ENCODE measurements at places on chromosomes 6 and 20.
A peak's percentile ranks its signal among the peaks of the same experiment; 100 is the strongest.

GRCh38 chr6:113597231-113597583 is 259.9 kb upstream of the MARCKS start:
- no peak for DNase-seq

GRCh38 chr6:1609648-1610496 is at the start of gene FOXC1:
Gene FOXC1, plus strand, starts transcription at chr6:1609915. Its CDS starts 531 bp downstream, at chr6:1610446.
- DNase-seq, result peak; percentile 73

DNA sequence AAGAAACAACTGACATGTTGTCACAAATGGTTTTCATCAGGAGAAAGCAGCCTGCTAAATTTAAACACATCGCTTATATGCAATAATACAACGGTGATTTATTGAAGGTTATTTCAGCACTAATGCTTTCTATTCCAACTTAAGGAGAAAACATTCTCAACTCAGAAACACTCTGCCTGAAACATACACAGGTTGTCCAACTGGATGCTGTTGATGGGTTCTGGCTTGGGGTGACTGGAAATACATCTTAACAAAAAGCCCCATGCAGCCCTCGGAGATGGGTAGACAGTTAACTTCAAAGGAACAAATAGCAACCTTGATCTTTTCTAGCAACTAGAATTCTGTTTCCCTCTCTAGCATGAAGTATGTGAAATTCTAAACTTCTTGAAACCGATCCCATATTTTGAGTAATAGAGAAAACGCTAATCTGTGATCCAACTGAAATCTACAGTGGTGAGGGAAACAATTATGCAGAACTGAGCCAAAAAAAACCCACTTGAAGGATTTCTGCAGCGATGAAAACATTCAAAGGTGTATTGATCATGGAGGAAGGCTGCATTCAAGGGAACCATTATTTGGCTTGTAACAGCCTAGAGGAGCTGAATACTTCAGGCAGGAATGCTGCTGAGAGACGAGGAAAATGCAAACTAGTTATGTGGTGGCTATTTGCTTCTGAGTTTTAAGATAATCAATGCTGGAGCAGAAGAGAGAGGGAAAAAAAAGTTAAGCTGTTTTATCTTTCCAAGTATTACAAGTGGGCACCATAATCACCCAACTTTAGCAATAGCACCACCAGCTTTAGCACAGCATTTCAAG is 6.9 kb downstream of the ZMYND8 start:
- DNase-seq, result no peak

- no peak for DNase-seq
Observed at GRCh38 chr6:132410830-132411229, 9.6 kb upstream of the MOXD1 start.

- peak; percentile 48 for DNase-seq
Observed at GRCh38 chr6:15327271-15327670, 81.4 kb downstream of the JARID2 start.

DNA sequence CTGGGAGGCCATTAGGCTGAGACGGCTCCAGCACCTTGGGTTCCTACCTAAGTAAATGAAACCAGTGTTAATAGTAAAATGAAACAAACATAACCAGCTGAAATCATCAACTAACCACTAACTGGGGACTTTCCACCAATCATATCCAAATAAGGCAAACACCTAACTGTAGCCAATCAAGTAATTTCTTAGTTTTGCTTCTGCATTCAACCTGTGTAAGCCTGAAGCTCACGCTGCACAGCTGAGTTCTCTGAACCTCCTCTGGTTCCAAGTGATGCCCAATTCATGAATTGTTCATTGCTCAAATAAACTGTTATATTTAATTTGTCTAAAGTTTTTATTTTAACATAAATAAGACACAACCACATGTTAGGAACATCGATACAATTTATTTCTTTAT is 22.5 kb downstream of the KLHL32 start:
- DNase-seq, result no peak

DNA sequence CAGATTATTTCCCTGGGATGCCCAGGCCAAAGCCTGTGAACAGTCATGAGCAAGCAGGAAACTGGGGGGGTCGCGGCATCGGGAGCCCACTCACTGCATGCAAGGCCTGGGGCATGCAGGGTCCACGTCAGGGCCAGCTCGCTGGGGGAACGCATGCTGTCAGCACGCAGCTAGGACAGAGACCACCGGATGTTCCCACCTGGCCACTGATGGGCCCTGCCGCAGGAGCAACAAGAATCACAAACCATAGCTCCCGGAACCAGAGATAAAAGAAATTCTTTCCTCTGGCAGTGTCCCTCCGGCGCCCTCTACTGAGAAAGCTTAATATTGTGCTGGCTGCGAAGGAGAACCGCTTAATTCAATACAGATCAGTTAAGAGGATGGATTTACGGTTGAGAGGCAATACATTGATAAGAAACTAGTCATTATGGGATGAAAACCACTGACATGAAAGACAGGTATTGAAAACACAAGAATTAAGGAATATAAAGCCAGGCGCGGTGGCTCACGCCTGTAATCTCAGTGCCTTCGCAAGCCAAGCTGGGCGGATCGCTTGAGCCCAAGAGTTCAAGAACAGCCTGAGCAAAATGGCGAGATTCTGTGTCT is 32.6 kb downstream of the C6orf15 start:
- DNase-seq, result peak; percentile 79

DNA sequence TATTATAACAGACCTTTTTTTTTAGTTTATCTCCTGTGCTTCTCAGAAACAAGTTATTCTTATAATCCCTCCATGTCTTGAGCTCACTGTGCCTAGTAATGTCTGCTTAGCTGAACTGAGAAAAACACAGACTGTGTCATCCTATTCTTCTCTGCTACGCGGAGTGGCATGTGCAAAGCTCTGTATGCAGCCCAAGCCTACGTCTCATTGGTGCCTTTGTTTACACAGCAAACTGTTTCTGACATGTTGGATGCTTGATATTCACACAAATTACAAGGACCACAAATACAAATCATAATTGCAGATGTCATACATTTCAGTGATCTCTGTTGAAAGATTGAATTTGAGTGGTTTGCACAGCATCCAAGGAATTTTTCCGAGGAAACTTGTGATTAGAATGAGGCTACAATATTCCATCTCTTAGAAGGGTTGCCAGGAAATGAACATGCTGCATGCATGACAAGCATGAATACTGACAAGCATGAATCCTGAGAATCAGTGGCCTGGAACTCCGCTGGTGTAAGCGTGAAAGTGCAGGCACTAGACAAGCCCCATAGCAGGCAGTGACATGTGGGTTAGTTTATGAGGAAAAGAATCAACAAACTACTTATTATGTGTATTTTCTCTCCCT is 128.4 kb upstream of the SGK1 start:
- DNase-seq, result no peak

- DNase-seq, result no peak
Observed at GRCh38 chr20:41507851-41508250, 110.3 kb downstream of the CHD6 start.

DNA sequence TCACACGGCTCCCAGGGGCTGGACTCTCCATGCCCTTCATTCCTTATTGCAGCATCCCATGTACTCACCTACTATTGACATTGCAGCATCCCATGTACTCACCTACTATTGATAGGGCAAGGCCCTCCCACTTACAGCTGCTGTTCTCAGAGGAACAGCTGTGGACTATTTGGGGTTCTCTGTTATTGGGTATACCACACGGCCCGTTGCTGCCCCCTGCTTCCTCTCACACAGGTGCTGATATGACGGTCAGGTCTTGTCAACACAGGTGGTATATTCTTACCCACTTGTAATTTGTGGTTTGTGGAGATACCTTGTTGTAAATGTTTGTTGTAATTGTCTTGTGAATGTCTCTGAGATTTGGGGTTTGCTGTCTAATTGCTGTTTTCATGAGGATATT is 18.8 kb downstream of the ALDH5A1 start:
- no peak for DNase-seq

DNA sequence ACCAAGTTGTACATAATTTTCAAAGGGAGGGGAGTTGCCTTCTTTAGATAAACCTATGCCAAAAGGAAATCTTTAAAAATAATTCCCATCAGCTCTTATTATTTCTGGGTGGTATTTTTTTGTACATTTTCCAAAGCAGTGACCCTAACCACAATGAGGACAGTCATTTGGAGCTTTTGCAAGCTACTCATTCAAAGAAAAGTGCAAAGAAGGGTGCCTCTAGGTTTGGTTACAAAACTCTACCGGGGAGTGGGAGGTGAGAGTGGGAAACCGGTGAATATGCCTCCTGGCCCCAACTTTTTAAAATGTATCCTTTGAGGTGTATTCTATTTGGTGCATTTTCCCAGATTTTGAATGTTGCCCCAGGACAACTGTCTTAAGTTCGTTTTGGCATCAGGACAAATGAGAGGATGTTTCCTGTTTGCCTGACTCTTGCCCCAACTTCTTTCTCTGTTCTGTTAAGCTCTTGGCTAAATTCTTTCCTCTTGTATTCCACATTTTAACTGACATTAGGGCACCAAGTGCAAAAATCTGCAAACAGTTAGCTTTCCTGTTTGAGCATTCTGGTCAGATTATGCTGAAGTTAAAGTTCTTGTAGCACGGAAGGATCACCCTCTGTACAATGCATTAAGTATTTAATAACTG is 78.9 kb downstream of the SLX4IP start:
- no peak for DNase-seq

DNA sequence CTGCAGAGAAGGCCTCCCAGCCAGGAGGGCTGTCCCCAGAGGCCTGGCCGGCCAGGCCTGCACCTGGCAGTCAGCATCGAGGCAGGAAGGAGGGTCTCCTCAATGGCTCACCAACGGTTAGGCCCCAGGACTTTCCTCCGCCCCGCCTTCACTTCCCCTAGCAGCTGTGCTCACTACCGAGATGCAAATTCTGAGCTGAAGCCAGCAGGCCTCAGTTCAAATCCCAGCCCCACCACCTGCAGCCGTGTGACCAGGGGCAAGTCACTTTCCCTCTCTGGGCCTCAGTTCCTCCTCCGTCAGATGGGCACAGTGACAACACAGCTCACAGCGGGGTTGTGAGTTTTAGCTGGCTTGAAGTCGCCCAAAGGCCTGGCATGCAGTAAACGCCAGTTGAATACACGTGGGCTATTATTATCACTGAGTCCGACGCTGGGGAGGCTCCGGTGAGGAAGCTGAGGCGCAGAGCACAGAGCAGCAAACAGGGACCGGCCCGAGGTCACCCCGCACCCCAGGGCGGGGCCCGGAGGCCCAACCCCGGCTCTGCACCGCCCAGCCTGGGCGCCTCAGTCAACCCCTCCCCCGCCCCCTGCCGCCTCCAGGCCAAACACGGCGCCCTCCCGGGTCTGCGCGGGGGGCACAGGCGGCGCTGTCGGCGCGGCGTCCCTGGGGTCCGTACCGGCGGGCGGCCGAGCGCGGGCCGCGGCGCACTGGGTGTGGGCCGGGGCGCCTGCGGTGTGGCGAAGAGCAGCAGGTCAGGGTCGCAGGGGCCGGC is 671 bp downstream of the E2F1 start:
- peak; percentile 85 for DNase-seq

- no peak for DNase-seq
Observed at GRCh38 chr20:58090161-58090560, 138.3 kb downstream of the ANKRD60 start.

DNA sequence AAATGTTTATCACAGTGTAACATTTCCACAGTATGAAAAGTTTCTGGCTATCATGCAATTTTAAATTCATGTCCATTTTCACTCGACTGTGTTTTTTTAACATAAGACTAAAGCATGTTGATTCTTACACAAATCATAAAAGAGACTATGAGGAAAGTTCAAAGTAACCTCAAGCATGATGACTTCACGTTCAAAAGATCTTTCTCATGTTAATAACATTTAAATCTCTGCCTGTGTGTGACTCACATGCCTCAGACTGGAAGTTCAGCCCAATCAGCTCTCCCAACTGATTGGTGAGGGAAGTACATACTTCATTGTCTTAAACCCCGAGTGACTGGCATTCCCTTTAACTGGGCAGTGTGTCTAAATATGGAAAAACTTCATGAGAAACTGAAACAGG is 37.4 kb downstream of the ATXN1 start:
- DNase-seq, result no peak

- no peak for DNase-seq
Observed at GRCh38 chr6:33860706-33861474, 57.1 kb upstream of the MLN start.

GRCh38 chr6:167930295-167930694 is 67.2 kb upstream of the KIF25 start:
- DNase-seq, result no peak

- DNase-seq, result no peak
Observed at GRCh38 chr6:43746071-43746470, 23.9 kb upstream of the VEGFA start.

- no peak for DNase-seq
Observed at GRCh38 chr6:139338795-139339194, 35.7 kb downstream of the CITED2 start.

GRCh38 chr6:151025076-151025475 is 159.6 kb downstream of the MTHFD1L start:
- DNase-seq, result no peak

DNA sequence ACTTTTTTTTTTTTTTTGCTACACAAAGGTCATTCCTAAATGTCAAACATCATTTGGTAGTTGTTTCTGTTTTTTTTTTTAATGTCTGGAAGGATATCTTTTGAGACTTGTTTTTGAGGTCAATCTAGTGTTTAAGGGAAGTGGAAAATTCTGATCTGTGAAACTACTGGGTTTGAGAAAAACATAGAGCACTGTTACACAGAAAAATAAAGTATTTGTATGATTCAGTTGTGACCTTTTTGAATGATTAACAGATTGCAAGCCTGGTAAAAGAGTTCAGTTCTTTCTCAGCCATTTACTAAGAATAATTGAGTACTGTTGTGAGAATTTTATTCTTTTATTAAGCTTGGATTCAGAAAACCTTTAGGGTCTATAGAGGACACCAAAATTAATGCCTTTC is 276.7 kb downstream of the ADGRB3 start:
- DNase-seq, result no peak

All from stimulated activated CD4-positive, alpha-beta T cell treated with anti-CD3 and anti-CD28 coated beads, Interleukin-15, amount 100 ng/mL, for 24 hours (primary cell).